ENCODE measurements at places on chromosomes 12 and 14.

GRCh38 chr12:91276509-91276908 lies 93.9 kb upstream of the DCN start:
- DNase-seq, result no peak

GRCh38 chr12:16165506-16165905 lies 112.0 kb downstream of the SLC15A5 start:
- peak; percentile 12 for DNase-seq

DNA sequence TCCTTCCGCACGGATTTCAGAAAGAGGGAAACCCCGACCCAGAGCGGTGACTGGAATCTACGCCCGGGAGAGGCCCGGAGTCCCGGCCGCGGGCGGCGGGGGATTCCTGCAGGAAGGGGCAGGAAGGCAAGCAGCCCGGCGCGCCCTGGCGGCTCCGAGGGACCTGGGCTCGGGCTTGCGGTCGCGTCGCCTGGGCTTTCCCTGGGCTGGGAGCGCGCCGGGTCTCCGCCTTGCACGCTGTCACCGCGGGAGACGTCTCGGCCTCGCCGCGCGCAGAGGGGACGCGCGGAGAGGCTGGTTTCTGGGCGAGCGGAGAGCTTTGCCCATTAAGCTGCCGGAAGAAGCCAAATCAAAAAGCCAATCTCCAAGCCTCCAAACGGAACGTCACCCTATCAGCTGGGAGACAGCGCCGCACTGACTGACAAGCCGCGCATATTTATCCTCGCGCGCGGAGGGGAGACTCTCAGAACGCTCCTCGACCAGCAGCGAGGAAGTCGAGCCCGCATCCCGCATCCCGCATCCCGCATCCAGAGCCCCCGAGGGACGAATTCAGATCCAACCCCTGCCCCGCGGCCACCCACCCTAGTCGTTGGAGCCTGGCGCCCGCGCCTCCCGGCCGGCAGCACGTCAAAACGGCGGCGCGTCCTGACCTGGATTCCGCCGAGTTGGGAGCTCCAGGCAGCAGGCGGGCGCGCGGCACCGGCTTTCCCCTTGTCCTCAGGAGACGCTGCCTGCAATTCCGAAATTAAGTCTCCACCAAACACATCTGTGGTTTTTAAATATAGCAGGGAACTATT lies at the start of gene SLC8A3:
SLC8A3 (minus strand) TSS at position 293 of the 797 bp plus-strand sequence. CDS start 20,529 bp downstream, outside the sequence.
- DNase-seq, result peak; percentile 73

DNA sequence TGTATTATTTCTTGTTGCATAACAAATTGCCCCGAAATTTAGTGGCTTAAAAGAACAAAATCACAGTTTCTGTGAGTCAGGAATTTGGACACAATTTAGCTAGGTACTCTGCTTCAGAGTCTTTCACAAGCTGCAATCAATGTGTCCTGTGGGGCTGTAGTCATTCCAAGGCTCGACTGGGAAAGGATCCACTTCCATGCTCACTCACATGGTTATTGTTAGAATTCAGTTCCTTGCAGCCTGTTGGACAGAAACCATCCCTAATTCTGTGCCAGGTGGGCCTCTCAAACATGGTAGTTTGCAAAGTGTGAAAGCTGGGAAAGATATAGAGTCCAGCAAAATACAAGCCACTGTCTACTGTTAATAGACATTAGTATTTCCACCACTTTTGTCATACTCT lies 59.7 kb upstream of the ARID2 start:
- no peak for DNase-seq

DNA sequence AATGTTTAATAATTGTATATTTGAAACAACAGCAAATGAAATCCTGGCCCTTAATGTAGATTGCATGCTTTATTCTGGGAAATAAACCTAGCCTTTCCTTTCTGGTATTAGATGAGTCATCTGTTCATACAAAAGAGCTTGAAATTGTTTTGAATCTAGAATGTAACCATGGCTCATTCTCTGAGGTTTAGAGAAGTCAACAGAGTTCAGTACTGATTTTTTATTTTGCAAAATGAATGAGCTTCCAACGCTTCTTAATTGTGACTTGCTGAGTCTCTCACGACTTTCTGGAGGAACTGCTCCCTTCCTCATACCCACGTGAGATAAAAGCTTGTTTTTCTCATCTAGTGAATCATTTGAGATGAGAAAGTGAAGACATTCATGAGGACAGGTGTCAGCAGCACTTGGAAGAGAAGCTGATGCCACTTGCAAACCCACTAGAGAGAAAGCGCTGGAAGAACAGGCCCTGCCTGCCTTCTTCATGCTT lies 509.6 kb downstream of the VRK1 start:
- DNase-seq, result no peak

DNA sequence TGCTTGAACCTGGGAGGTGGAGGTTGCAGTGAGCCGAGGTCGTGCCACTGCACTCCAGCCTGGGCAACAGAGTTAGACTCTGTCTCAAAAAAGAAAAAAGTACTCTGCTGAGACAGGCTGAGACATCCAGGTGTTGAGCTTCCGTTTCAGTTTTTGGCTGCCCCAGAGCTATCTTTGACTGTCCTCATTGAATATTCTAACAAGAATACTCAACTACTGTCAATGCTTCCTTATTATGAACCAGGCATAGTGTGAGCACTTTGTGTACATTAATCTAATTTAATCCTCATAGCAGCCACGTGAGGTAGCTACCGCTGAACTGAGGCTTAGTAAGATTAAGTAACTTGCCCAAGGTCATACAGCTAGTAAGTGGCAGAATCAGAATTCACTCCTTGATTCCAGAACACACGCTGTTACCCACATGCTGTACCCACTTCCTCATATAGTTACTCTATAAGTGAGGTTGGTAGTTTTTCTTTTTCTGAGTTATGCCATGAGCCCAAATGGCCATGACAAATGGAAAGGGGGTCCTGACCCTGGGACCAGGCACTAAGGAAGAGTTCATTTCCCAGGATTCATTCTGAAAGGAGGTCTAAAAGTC lies 11.3 kb downstream of the ALDH1L2 start:
- DNase-seq, result no peak

GRCh38 chr14:92719890-92720323 lies 28.5 kb downstream of the LGMN start:
- DNase-seq, result no peak

- no peak for DNase-seq
These were observed 17.5 kb downstream of the YBX3 start for GRCh38 chr12:10705655-10706054.

DNA sequence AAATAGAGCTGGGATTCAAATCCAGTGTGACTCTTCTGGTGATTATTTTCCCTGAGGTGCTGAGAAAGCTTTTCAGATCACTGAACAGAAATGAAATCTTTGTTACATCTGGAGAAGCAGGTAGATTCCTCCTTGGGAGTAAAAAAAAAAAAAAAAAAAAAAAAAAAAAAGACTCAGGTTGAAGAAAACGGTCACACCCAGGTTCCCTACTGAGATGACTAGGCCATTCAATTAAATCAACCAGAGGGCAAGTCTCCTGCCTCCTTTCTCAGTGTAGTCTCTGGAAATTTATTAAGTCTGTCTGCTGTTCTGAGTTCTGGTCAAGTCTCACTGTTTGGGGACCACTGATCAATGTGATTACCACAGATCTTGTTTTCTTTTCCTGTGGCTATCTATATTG lies 24.0 kb downstream of the ARG2 start:
- no peak for DNase-seq

DNA sequence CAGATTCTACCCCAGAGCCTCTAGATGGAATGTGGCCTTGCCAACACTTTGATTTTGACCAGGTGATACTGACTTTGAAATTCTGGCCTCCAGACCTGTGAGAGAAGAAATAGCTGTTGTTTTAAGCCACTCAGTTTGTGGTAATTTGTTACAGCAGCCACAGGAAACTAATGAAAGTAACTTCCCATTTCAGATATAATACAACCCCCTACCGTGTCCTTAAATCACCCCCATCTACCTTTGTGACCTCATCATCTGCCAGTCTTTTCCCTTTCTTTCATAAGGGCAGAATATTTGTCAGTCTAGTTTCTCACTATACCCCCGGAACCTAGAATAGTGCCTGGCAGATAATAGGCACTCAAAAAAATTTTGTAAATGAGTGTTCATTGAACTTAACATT lies 39.6 kb downstream of the PPP4R4 start:
- no peak for DNase-seq

- no peak for DNase-seq
These were observed 89.3 kb downstream of the NTN4 start for GRCh38 chr12:95701275-95701674.

DNA sequence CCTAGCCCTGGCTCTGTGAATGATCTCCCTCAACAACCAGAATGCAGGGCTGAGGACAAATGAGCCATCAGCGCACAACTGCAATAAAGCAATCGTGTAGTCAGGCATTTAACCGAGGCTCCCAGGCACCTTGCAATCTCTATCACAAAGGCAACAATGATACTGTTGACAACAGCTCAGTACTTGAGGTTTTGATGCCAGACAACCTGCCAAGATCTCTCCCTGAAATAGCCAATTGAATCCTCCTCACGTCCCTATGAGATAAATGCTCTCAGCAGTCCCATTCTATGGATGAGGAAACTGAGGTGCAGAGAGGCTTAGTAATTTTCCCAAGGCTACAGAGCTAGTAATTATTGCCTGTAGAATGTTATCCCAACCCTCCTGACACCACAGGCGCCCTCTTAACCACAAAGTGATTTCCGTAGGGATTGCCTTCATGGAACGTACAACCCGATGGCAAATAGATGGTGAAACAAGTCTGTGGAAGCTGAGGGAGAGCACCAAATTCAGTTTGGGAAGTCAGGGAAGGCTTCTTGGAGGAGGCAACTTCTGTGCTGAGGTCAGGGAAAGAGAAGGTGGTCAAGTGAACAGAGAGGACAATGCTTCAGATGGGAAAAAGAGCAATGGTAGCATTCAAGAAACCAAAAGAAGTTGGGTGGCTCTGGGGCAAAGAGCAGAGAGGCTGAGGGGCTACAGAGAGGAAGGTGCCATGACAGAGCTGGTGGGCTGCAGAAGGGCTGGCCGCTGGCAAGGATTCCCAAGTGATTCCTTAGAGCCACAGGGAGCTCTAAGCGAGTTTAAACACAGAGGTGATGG lies 12.6 kb downstream of the SERPINA3 start:
- DNase-seq, result no peak

GRCh38 chr14:85688006-85688405 lies 158.1 kb downstream of the FLRT2 start:
- DNase-seq, result no peak

DNA sequence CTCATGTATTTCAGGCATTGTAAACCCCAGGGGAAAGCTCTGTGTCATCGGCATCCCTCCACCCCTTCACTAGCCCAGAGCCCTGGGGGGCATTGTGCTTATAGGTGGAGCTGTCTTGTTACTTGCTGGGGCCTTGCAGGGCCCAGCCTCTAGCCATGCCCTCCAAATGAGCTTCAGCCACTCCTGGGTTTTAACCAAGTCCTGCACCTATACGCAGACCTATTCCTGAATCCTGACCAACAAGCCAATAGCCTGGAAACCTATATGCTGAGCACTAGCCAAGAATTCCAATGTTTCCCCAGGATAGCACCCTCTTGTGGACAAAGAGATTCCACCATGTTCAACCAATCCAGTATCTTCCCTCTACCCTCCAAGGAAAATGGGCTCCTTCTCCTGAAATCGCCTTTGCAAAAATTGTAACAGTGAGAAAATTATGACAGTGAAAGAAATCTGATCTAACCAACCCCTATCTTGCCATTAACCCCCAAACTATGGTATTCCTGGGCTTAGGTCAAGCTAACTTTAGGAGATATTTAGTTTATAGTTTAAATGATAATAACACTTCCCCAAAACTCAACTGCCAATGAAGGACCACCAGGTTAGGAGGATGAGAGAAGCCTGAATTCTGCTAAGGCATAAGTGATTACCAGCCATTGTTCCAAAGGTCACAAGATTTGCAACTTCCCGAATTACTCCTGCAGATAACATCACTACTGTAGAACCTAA lies 55.5 kb downstream of the TTC7B start:
- no peak for DNase-seq

GRCh38 chr12:120199595-120200306 lies 1.2 kb downstream of the RPLP0 start:
- DNase-seq, result no peak

DNA sequence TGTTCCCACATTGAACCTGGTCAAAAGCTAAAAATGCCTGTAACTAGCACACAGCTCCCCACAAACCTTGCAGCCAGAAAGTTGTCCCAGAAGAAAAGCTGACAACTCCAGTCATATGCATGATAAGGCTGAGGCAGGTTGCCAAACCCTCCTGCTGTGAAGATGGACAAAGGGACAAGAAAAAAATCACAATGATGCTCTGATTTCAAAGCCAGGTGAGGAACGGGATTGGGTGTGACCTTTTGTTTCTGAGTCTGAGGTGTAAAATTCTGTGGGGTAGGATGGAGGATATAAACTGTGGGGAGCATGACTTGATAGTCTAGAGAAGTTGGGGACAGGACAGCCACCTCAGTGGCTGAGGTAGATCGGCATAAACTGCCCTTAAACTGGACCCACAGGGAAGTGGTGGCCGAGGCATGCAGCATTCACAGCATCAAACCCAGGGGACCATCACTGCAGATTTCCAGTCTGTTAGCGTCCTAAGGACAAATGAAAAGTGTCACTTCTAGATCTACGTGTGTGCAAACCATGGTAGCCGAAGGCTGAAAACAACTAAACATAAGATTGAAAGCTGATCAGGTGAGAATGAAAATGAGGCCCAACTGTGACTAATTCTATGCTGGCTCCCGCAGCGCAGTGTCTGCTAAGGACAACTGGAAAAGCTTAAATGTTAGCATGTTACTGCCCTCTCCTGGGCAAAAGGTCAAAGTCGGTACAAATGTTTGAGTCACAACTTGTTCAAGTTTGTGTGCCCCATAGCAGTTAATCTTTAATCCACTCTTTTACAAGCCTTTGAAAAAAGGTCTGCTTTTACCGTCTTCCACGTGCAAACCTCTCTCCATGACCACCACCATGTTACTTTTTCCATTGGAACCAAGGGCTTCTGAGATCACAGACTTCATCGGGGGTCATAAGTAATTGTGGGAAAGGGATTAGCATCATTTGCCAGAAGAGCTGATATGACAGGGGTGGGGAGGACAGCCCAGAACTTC lies 39.8 kb downstream of the GRIN2B start:
- DNase-seq, result no peak

DNA sequence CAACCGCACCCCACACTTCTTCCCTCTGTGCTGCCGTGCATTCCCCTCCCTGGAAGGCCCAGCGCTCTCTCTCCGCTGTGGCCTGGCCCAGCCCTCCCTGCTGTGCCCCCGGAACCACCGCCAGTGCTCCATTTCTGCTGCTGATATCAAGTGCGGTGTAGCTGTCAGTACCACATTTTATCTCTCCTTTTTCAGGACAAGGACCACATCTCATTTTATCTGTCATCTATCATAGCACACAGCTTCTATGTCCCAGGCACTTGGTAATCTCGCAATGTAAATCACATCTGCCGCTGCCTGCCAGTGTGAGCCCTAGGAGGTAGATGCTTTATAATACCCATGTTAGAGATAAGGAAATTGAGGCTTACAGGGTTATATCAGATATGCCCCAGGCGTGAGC lies 18.3 kb downstream of the IL31 start:
- no peak for DNase-seq

Data from posterior cingulate gyrus (tissue), 11 donors.